ENCODE measurements at places on chromosomes 7 and 10.

DNA sequence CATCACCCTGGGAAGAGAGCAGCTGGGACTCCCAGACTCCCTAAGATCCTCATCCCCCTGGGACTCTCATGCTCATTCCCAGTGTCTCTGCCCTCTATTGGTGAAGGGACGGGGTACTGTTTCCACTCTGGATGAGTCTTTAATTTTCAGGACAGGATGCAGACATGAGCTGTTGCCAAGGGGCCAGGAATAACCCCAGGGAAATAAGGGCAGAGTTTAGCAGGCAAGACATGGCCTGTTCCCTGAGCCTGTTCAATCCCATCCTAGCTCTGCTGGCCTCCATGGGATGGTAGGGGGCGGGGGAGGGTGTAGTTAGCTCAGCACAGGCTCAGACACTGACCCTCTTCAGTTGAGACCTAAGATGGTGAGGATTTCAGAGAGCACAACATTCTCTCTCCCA is 14.0 kb downstream of the C10orf105 start:
- no peak for DNase-seq

DNA sequence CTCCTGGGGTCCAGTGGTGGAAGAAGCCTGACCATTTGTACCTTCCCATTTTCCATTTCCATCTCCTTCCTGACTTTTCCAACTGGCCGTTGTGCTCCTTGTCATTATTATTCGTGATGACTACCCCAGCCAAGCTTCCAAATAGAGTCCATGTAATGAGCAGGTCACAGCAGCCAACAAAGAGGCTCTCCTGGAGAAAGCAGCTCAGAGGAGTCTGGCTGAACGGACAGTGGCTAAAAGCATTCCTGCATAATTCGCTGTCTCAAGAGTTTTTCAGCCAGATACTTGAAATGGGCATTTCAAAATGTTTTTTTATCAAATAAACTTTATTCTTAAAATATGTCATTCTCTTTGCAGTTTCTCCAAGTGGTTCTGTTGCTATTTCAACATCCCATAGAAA is 458.6 kb downstream of the INHBA start:
- no peak for DNase-seq

DNA sequence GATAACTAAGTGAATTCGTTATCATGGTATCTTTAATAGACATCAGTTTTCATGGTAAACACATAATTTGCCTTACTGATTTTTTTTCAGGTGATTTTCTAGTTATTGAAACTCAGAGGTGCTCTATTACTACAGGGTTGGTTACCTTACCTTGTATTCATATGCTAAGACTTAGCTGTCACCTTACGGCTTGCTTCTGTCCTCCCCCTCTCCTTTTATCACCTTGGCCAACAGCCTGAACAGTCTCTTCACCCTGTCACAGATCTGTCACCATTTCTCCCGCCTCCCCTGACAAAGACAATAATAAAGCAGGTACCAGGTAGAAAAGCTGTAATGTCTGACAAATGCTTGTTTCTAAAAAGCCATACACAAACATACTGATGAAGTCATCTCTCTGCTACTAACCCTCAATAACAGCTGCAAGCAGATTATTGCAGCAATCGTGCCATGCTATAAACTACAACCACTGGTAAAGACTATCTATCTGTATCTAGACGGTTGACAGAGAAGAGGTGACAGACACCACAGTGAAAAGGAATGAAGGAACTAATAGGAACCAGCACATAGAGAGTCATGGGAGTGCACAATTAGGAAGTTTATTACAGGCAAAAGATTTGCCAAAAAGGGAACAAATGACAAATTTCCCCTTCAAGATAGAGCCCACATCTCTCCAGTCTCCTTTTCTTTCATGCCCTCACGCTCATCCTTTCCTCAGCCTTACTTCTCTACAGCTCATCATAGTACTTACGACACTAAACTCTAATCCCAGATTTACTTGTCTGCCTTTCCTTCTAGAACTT is 57.2 kb downstream of the ARHGAP12 start:
- DNase-seq: no peak

DNA sequence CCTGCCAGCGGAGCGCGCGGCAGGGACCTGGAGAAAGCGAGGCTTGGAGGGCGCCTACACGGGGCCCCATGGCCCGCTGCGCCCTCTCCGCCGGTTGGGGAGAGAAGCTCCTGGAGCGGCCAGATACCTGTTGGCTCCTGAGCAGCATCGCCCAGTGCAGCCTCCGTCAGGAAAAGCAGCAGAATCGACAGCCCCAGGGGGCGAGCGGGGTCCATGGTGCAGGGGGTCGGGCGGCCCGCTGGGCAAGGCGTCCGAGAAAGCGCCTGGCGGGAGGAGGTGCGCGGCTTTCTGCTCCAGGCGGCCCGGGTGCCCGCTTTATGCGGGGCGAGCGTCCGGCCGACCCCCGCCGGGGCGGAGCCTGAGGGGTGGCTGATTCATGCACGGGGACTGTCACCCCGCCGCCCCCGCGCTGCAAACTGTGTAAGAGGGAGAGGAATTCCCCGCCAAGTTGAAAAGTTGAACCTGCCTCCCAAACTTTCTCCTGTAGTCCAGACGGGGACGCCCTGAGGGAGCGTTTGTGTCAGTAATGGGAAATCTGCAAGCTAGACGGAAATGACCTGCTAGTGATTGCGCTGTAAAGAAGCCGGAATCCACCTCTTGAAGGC is at the start of gene TFPI2:
TSS of gene TFPI2 (minus strand) at position 290 of the 605 bp plus-strand sequence. CDS start at position 215, 75 bp downstream.
- no peak for DNase-seq

DNA sequence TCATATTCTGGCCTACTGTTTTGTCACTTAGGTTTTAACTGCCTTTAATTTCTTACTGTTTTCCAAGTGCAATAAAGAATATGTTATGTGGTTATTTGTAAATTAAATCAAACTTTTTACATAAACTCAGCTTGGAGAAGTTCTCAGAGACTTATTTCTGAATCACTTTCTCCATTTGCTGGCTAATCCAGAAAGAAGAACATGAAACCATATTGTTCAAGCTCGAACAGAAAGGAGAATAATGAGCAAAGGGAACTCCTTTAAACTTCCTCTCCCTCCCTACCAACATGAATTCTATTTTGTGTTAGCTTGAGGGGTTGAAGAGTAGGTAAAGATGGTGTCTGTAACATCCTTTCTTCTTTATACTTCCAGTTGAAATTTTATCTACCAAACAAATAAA is 52.3 kb downstream of the SHTN1 start:
- DNase-seq: no peak

DNA sequence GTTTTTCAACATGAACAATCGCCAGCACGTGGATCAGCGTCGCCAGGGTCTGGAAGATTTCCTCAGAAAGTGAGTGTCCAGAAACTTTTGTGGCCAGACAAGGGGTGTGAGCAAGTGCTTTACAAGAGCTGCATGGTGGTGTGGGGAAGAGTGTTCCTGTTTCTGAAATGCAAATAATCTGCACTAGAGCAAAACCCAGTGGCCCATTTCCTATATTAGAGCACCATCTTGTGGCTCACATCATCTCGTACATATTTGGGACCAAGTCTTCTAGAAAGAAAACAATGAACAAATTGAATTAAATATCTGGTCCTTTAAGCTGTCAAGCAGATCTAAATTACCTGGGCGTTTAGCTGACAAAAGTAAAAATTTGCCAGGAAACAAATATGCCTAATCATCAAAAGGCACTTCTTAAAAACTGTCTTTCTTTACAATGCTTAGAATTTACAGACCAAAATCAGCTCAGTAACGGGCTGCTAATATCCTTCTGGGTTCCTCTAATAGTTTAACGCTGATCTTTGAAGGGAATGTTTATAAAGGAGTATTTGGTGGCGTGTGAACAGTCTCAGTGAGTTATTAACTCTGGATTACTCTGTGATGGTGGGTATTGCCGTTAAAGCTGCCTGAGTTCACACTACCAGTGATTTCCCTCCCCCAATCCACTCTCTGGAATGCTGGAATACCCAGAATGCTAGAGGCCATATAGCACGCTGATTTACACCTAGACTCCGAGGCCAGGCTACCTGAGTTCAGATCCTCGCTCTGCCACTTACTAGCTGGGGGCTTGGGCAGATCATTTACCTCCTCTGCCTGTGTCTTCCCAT is 73.6 kb downstream of the SNX10 start:
- DNase-seq: peak; percentile 38

- no peak for DNase-seq
These were observed 6.5 kb downstream of the TBRG4 start for GRCh38 chr7:45104844-45105587.

DNA sequence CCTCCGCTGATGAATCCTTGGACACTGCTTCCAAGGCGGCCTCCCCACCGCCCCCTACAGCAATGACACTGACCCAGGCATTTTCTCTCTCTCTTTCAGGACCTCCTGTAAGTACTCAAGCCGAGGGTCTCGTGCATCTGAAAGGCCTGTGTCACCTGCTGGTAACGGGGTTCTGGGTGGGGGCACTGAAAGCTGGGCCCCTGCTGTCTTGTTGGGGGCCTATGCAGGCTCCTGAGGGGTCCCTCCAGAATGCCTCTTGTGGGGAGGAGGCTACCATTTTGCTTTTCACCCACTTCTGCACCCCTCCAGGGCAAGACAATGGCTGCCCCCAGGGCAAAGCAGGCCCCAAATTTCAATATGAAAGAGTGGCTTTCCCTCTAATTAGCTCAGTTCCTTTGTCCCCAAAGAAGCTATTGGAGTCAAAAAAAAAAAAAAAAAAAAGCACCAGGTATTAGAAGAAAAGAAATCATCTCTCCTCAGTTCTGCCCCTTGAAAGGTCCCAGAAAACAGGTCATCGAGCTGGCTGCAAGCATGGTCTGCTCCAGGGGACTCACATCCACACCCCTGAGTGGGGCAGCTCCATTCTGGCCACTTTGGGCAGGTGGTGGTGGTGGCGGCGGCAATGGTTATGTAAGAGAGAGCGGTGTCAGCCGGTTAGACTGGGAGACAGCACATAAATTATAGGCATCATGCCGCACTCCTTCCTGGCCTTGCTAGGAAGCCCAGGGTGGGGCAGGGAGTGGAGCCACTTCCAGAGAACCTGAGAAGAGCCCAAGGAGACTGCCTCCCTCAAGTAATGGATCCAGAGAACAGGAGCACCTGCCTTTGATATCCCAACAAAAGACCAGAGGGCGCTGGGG is 66.2 kb downstream of the COL13A1 start:
- no peak for DNase-seq

DNA sequence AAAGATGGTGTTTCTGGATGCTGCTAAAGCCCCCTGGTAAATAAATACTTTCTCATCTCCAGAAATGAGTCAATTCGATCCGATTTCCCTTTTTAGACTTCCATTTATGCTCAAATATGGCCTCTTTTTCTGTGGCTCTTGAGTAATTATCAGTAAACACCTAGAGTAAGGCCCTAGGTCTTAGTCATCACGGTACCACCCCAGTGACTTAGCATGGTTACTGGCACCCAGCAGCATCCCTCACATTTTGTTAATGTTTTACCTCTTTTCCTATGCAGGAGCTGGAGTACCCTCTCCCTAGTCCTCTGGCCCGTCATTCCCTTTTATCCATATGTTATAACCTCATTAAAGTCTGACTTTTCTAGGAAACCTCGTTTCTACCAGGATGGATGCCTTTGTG is 19.5 kb downstream of the CHN2 start:
- no peak for DNase-seq

GRCh38 chr7:148395352-148395811 is 195.2 kb upstream of the C7orf33 start:
- DNase-seq: no peak

DNA sequence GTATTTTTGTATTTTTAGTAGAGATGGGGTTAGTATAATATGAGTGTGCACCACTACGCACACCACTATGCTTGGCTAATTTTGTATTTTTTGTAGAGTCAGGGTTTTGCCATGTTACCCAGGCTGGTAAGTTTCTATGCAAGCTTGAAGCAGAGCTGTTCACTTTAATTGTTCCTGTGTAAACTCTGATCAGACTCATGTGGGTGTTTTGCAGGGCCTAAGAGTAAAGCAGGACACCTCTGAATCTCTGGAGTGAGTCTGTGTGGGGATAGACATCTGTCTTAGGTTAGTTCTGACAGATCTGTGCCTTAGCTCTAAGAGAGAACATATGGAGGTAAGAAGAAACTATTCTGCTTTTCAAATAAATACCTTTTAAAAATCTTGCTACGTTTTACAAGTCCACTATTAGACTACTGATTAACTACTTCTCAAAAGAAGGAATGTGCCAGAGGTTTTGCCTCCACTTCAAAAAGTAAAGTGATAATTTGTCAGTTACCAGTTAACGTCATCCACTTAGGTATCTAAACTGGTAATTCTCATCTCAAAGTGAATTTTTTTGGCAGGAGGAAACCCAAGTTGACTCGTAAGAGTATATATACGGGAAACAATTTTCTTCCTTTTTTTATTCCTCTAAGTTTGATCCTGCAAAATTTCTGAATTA is 1.1 kb downstream of the COL17A1 start:
- no peak for DNase-seq

- DNase-seq: no peak
These were observed 30.9 kb downstream of the DNAJB12 start for GRCh38 chr10:72323771-72324191.

DNA sequence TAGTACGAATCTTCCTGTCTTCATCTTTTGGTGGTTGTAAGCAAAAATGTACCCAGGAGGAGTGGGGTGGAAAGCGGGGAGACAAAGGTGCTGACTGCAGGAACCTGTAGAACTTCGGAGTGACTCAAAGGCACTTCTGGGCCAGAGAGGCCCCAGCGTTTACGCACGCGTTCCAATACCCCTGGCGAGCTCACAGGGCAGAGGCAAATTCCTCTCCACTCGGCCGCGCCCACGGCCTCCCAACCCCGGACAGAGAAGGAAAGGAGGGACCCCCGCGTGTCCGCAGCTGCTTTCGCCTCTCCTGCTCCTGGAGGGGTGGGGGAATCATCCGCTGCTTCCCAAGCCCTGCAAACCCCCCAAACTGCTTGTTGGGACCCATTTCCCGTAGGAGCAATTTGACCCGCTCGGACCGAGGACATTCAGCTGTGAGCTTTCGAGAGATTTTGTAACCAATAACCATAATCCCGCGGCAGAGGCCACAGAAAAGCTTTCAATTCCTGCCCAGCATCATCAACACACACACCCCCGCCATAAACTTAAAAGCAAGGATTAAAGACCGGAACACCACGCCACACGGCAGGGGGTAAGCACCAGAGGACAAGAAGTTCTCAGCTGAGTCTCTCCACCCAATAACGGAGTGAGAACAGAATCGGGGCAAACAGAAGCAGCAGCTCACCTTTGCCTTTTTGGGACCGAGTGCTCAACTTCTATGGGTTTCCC is 2.3 kb downstream of the IGF2BP3 start:
- peak; percentile 29 for DNase-seq

GRCh38 chr7:125336326-125336725 is 406.7 kb upstream of the POT1 start:
- no peak for DNase-seq
